ENCODE measurements at places on chromosomes 7 and 10.

- no peak for DNase-seq
Measured at GRCh38 chr10:126950401-126951105, 45.3 kb downstream of the DOCK1 start.

DNA sequence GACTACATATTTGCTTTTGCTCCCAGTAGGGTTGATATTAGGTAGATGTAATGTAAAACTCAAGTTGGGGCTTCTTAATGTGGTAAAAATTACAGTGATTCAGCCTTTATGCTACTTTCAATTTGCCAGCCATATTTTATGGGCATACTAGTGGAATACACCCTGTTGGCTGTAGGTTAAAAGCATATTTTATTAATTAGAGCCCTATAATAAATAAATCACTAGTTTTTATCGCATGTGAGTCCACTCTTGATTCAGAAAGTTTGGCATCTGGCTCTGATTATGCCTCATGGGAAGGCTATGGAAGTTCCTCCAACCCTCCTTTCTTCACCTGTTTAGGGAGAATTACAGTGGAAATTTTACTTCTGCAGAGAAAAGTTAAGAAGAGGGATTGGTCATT lies 390.9 kb downstream of the GATA3 start:
- no peak for DNase-seq

- DNase-seq = no peak
Measured at GRCh38 chr10:78328592-78329404, 295.1 kb downstream of the RPS24 start.

- DNase-seq = no peak
Measured at GRCh38 chr10:35132727-35133126, 6.1 kb downstream of the CREM start.

DNA sequence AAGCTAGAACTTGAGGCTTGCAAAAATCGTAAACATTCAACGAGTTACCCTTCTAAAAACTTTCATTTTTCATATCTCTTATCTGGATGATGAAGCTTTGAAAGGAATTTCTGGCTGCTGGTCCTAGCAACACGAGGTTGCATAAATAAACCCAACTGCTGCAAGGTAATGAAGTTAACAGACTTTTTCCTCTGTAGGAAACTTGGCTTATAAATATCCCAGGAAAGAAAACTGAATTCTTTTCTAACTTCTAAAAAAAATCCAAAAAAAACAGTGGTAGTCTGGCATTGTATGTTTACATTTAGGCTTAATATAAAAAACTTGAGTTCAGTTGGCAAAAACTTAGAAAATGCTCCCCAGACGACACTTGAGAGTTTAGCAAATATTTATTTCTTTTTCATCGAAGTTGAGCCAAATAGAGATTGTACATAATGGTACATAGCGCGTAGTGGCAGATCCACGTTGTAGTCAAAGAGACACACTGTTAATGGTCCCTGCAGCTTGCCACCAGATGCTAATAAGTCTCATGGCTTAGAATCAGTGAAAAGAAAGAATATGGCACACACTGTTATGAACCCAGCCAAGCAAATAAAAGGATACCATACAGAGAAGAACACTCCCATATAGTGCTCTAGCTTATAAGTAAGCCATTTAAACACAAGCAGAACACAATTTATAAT lies 200.3 kb upstream of the PCLO start:
- DNase-seq = peak; percentile 28

GRCh38 chr10:114714281-114714741 lies 56.2 kb upstream of the ABLIM1 start:
- peak; percentile 95 for DNase-seq

GRCh38 chr7:79713276-79713675 lies 259.8 kb upstream of the MAGI2 start:
- DNase-seq = no peak

DNA sequence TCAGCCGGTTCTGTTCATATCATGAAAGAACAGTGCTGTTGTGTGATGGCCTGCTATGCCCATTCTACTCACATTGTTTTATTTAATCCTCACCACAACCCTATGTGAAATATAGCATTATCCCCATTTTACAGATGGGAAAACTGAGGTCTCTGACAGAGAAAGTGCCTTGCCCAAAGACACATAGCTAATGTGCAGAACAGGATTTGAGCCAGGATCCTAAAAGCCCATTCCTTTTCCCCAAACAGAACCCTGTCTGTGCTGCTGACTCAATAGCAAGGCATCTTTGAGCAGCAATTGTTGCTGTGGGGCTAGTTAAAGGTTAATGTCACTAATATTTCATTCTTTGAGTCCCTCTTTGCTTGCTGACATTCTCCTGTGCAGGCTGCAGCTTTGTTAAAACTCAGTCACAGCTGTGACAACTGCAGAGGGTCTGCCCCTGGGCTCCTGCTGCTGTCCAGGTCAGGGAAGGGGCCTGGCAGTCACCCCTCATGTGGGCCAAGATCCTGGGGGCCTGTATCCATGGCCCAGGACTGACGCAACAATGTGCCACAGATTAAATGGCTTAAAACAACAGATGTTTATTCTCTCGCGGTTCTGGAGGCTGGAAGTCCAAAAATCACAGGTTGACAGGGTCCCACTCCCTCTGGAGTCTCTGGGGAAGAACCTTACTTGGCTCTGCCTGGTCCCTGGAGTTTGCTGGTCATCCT lies 40.4 kb downstream of the AFAP1L2 start:
- DNase-seq = no peak

GRCh38 chr7:13201628-13202027 lies 514.2 kb downstream of the ARL4A start:
- DNase-seq = no peak

- no peak for DNase-seq
Measured at GRCh38 chr10:81920213-81920829, 45.3 kb downstream of the NRG3 start.

- DNase-seq = no peak
Measured at GRCh38 chr7:20235288-20235687, 18.1 kb upstream of the MACC1 start.

DNA sequence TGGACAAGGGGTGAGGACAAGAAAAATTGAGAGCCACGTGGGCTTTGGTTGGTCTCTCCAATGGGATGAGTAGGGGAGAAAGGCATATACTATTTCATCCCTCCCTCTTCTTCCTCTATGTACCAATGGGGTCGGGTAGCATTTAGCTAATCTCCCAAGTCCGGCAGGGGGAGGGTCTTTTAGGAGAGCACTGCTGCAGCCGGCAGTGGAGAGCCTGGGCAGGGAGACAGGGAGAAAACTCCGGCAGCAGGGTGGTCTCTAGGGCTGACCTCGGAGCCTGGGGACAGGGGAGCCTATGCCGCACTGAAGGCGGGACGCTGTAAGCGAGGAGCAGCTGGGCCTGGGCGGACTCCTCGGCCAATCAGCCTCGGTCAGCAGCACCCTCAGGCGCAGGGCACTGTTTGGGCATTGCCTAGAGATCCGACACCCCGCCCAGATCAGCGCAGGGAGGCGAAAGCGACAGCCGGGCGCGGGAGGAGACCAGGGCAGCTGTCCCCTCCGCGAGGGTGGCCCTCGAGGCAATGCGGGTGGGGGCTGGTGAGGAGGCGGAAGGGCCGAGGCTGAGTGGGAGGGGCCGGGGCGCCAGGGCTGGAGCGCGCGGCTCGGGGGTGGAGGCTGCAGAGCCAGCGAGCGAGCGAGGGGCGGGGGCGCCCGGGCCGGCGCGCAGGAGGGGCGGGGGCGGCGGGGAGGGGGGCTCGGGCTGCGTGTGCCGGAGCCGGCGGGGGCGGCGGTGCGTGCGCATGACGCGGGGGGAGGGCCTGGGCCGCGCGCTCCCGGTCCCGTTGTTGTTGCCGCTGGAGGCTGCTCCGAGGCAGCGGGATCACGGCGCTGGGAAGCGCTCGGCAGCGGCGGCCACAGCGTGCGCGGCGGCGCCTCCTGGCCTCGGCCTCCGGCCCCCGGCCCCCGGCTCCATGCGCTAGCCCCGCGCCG lies at the start of gene AGAP3:
Gene AGAP3, plus strand, starts transcription at position 785 of the 930 bp plus-strand sequence. CDS start 267 bp downstream, outside the sequence.
- DNase-seq = peak; percentile 76

GRCh38 chr7:207418-208129 lies 15.2 kb downstream of the FAM20C start:
- DNase-seq = no peak

GRCh38 chr10:78972160-78972946 lies 96.4 kb upstream of the ZMIZ1 start:
- peak; percentile 68 for DNase-seq

GRCh38 chr7:134459981-134460380 lies 1.1 kb upstream of the AKR1B1 start:
- peak; percentile 76 for DNase-seq

DNA sequence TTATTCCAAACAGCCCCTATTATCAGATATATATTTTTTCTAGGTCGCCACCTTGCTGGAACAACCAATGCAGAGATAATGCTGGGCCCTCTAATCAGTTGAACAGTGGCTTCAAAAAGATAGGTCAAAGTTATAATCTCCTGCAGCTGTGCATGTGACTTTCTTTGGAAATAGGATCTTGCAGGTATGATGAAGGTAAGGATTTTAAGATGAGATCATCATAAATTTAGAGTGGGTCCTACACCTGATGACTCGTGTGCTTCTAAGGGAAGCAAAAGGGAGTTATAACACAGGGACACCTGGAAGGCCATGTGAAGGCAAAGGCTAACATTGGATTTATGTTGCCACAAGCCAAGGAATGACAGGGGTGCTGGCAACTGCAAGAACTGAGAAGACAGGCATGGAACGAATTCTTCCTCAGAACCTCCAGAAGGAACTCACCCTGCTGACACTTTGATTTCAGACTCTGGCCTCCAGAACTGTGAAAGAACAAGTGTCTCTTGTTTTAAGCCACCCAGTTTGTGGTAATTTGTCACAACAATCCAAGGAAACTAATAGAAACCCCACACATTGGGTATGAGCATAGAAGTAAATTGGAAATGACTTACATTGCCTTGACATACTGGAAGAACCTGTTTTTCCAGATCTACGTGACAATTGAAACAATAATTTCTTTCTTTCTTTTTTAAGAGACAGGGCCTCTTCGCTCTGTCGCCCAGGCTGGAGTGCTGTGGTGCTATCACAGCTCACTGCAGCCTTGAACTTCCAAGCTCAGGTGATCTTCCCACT lies 34.4 kb downstream of the CCDC71L start:
- no peak for DNase-seq

GRCh38 chr7:27433581-27433980 lies 191.0 kb downstream of the EVX1 start:
- no peak for DNase-seq

DNA sequence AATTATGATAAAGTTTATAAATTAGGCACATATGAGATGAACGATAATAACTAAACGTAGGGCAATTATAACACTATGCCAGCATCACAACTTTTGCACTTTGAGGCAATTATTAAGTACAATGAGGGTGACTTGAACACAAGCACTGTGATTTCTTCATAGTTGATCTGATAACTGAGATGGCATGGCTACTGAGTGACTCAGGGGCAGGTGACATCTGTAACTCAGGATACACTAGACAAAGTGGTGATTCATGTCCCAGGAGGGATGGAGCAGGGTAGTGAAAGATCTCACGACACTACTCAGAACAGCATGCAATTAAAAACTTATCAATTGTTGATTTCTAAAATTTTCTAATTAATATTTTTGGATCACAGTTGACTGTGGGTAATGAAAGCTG lies 98.3 kb upstream of the ARHGAP21 start:
- DNase-seq = peak; percentile 19

DNA sequence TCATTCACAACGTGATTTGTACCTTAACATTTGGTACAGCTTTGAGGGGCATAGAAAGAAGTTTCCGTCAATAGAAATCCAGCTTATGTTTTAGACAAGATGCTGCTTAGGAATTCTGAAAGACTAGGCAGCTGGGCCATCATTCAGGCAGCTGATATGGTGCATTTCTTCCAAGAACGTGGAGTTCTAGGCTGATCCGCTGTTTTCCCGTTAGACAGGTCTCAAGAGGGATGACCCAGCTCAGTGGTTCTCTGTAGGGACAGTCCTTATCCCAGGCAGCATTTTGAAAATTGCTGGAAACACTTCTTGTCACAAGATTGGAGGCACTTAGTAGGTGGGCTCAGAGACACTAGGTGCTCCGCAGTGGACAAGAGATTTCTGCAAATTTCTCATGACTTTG lies 242.7 kb upstream of the FOXK1 start:
- DNase-seq = no peak

DNA sequence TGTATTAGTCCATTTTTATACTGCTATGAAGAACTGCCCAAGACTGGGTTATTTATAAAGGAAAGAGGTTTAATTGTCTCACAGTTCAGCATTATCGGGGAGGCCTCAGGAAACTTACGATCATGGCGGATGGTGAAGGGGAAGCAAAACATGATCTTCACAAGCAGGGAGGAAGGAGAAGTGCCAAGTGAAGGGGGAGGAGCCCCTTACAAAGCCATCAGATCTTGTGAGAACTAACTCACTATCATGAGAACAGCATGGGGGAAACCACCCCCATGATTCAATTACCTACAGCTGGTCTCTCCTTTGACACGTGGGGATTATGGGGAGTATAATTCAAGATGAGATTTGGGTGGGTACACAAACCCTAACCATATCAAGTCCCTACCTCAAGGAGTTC lies 85.4 kb downstream of the JAZF1 start:
- DNase-seq = no peak

All from iris pigment epithelial cell (primary cell).